Neural crest cell (in vitro differentiated cells): ENCODE measurements at places on chromosomes 5 and 9.
A peak's percentile ranks its signal among the peaks of the same experiment; 100 is the strongest.

DNA sequence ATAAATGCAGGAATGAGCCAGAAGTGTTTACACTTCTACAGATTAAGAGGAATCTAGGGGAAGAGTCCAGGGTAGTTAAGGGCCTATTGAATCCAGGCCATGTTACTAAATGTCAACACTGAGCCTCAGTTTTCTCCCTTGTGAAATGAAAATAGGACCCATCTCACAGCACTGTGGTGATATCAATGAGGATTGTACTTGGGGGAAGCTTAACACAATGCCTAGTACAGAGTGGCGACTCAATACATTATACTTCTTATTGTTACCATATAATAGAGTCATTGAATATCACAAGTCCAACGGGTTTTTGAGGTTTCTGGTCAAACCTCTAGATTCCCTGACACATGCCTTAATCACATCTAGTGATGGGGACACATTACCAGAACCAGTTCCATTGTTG is 4.6 kb downstream of the TRUB2 start:
- DNase-seq = no peak

DNA sequence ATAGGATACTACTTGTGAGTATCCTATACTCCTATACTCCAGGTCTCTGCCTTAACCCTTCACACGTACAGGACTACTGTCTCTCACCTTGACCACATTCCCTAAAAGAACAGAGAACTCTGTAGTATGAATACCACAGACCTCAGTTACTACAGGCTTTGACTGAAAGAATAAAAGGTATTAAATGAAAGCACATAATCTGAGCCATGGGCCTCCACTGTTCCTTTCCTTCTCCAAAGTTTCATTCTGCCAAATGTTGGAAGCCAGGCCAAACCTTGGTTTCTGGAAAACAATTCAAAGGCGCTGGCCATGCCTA is 191.5 kb downstream of the TSSK1B start:
- DNase-seq = no peak

- no peak for DNase-seq
Observed at GRCh38 chr5:17763301-17763700, 129.0 kb downstream of the TAF11L14 start.

GRCh38 chr5:2739360-2740050 is 12.0 kb downstream of the IRX2 start:
- DNase-seq = peak; percentile 33

DNA sequence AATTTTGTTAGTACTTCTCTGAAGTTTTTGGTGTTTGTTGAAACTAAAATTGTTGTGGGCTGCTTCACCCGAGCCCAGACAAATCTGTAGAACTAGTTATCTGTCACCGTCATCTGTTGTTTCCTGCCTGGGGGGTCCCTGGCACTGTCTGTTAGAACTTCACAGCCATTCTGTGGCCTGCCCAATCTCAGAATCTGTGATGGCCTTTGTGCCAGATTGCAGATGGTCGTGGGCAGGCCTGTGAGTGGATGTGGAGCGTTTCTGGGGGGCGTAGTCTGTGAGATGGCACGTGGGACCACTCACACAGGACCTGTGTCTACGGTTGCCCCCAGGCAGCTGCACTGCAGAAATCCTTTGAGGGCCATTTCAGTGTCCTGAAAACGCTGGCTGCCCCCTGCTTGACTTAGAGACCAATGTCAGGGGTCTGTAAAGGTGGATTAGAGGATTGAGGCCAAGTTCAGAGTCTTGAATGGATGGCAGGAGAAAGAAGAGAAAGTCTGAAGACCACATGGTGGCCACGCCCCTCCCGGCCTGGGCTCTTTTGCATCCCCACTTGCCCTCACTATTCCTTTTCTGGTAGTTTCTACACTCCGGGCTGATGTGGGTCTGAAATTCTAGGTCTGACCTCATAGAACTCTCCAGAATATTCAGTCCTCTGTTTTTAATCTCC is 38.3 kb downstream of the TRIO start:
- no peak for DNase-seq

DNA sequence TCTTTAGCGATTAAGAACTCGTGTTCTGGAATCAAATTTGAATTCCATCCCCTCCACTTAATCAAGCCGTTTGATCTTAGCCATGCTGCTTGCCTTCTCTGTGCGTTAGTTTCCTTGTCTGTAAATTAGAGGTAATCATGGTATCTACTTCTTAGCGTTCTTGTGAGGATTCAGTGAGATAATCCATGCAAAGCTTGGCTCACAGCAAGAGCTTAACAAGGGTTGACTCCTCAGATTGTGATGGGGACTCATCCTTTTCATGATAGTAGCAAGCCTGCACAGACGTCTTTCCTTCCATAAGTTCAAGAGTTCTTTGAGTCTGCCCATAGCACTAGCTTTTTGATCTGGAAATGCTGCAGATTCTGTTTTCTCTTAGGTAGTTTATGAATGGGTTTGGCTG is 72.8 kb downstream of the TRIO start:
- DNase-seq = no peak
